ENCODE measurements at places on chromosomes 5 and 9.
A peak's percentile ranks its signal among the peaks of the same experiment; 100 is the strongest.

DNA sequence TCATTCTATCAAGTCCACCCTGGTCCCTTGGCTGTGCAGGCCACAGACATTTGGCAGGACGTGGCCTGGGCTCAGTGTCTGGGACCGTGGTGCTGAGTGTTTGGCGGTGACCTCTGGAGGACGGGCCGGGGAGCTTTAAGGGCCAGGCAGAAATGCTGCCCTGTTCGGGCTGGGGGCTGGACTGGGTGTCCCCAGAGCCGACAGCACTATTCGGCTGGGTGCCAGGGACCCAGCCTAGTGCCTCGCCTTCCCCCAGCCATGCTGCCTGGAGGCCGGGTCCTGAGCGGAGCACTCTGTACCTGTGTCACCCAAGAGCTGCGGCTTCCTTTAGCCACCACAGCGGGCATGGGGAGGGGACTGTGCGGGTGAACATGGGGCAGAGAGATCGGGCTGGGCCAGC lies 40.4 kb downstream of the COL5A1 start:
- peak overlapping the region; percentile 45 for H3K27ac ChIP-seq
- H3K4me1 ChIP-seq: peaks cover 23% of the 10 kb centered on the region
- no peak overlapping the region for H3K4me3 ChIP-seq
- DNase-seq: no peak
- H3K36me3 ChIP-seq: no peaks in the 10 kb centered on the region

DNA sequence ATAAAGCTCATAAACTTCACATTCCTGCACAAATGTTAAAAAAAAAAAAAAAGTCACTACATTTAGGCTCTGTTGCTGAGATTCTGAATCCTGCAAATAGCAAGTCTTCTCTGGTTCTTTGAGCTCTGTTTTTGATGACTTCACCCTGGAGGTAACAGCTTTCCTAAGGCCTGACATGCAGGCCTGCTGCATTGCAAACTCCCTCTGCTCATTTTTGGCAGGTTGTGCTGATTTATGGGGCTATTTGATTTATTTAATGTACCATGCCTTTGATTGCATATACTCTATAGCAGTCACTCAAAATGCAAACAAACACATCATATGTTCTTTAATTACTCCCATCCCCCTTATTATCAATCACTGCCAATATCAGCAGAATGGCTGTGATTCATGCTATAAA lies 416.1 kb upstream of the IZUMO3 start:
- DNase-seq: no peak
- no peaks in the 10 kb centered on the region for H3K36me3 ChIP-seq
- no peaks in the 10 kb centered on the region for H3K27me3 ChIP-seq
- H3K27ac ChIP-seq: no peak overlapping the region
- H3K4me1 ChIP-seq: no peaks in the 10 kb centered on the region

- H3K4me3 ChIP-seq: no peak overlapping the region
- H3K4me1 ChIP-seq: no peaks in the 10 kb centered on the region
- H3K27me3 ChIP-seq: no peaks in the 10 kb centered on the region
- DNase-seq: peak; percentile 12
Observed at GRCh38 chr5:124859027-124859426, 112.6 kb upstream of the ZNF608 start.

- no peak overlapping the region for H3K27ac ChIP-seq
- H3K36me3 ChIP-seq: no peaks in the 10 kb centered on the region
- DNase-seq: no peak
Observed at GRCh38 chr5:66710557-66711088, 114.4 kb downstream of the MAST4 start.

GRCh38 chr5:148623741-148624140 lies 30.6 kb downstream of the HTR4 start:
- no peaks in the 10 kb centered on the region for H3K27me3 ChIP-seq
- no peak overlapping the region for H3K4me3 ChIP-seq
- H3K27ac ChIP-seq: no peak overlapping the region
- H3K4me1 ChIP-seq: no peaks in the 10 kb centered on the region

DNA sequence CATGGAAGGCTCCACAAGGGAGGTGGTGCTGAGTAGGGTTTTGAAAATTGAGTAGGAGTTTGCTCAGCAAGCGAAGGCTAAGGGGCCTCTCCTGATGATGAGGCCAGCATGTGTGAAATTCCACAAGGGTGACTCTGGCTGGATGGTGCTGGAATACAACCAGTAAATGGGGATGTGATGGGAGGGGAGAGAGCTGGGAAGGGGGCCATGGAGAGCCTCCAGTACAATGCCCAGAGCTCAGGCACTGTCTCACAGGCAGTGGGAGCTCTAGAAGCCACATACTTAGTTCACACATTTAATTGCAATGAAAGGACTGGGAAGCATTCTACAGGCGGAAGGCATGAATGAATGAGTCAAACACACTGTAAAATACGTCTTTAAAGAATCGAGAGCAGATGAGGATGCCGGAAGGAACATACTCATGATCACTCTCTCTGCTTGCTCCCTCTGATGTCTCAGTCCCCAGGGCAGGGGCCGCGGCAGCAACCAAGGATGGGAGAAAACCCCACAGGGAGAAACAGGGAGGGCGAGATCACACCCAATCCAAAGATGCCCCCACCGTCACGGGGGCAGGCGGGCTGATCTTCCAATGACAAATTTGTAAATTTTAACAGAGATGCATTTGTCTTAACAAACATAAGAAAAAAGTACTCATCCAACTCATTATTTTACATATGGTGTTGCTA lies 261.0 kb downstream of the NSG2 start:
- H3K36me3 ChIP-seq: no peaks in the 10 kb centered on the region
- H3K27ac ChIP-seq: no peak overlapping the region
- H3K27me3 ChIP-seq: peaks cover 9% of the 10 kb centered on the region
- DNase-seq: no peak
- H3K4me1 ChIP-seq: no peaks in the 10 kb centered on the region

DNA sequence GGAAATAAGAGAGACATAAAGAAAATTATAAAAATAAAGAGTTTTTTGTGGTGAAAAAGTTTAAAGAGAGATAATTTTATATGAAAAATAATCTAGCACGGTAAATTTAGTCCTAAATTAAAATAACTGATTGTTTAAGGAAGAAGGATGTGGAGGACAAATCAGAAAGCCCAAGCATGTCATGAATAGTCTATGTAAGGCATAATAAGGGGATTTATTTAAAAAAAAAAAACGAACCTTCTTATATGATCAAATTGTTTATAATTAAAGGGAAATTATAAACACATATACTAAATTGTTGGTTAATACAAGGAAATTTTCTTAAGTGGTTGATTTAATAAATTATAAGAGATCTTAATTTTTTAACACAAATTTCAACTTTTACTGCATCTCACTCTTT lies 551.8 kb upstream of the TYRP1 start:
- H3K4me3 ChIP-seq: no peak overlapping the region
- no peak for DNase-seq
- no peaks in the 10 kb centered on the region for H3K4me1 ChIP-seq
- H3K36me3 ChIP-seq: no peaks in the 10 kb centered on the region
- H3K27me3 ChIP-seq: no peaks in the 10 kb centered on the region

DNA sequence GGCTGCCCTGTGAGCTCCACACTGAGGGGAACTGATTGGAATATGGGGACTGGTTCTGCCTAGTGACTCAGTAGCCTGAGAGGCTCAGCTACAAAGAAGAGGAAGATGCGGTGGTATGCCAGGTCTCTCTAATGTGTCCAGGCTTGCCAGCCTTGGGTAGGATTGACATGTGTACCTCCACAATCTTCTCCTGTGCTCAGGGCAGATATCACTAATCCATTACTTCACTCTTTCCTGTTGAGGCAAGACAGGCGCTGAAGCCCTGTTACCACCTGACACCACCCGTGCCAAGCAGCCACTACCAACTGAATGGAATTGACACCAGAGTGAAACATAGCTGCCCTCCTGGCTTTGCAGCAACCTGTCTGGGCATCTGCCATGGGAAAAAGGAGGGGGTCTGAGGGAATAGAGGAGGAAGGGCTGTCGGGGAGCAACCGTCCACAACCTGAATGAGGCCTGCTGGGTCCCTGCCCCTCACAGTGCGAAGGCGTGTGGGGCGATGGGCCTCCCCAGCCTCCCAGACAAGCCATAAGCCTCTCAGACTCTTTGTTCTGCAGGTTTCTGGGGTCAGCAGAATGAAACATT lies 114.7 kb upstream of the CXCL14 start:
- no peaks in the 10 kb centered on the region for H3K4me1 ChIP-seq
- H3K36me3 ChIP-seq: no peaks in the 10 kb centered on the region
- H3K27me3 ChIP-seq: no peaks in the 10 kb centered on the region
- no peak overlapping the region for H3K27ac ChIP-seq

- H3K27me3 ChIP-seq: no peaks in the 10 kb centered on the region
- no peaks in the 10 kb centered on the region for H3K4me1 ChIP-seq
- H3K36me3 ChIP-seq: no peaks in the 10 kb centered on the region
- no peak overlapping the region for H3K27ac ChIP-seq
Observed at GRCh38 chr9:5557606-5558587, 47.6 kb downstream of the PDCD1LG2 start.

DNA sequence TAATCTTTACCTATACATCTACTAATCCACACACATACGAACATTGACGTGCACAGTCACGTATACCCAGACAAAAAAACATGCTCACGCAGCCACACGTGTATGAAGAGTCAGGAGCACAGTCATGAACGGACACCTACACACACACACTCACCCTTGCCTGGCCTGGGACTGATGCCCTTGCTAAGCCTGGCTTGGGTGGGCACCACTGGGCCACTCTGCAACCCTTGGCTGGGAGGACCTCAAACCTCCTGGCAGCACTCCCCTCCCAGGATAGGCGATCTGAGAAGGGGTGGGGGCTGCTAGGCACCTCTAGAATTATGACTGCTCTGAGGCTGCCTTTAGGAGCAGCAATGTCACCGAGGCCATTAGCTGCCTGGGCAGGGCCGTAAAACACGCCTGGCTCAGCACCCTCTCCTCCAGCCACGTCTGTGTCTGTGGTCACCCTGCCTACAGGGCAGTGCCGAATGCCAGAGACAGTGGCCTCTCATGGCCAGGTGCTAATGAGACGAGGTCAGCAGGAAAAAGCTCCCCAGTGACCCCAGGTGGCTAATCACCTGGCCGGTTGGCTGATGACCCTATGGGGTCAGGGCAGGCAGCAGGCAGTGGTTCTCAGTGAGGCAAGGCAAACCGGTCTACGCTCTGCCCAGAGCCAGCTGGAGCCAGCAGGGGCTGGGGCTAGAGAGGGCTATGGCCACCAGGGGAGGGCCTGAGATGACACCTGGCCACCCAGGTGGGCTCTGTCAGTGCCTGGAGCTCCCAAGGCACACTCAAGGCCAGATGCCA lies 33.7 kb upstream of the MVB12B start:
- no peak overlapping the region for H3K4me3 ChIP-seq
- no peak for DNase-seq
- no peaks in the 10 kb centered on the region for H3K36me3 ChIP-seq
- peaks cover 12% of the 10 kb centered on the region for H3K27me3 ChIP-seq

DNA sequence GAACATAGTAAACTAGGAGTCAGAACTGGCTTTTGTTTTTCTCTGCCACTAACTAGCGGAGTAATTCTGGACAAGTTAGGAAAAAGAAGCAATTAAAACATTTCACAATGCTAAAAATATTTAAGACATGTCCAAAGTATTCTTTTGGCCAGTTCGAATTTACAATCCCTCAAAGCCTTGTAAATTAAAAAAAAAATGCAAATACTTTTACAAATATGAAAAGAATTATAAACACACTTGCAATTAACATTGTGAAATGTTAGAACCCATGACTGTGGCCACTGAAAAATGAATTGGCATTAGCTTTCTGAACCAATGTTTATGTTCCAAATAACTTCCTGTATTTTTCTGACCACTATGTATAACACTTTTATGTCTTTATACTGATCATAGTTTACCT lies 2.2 kb downstream of the RAD1 start:
- H3K27me3 ChIP-seq: no peaks in the 10 kb centered on the region
- H3K4me3 ChIP-seq: no peak overlapping the region
- no peak overlapping the region for H3K27ac ChIP-seq
- no peaks in the 10 kb centered on the region for H3K36me3 ChIP-seq
- DNase-seq: no peak

GRCh38 chr9:111965566-111966019 lies 69.0 kb downstream of the UGCG start:
- no peaks in the 10 kb centered on the region for H3K27me3 ChIP-seq
- peaks cover 4% of the 10 kb centered on the region for H3K4me1 ChIP-seq
- H3K36me3 ChIP-seq: no peaks in the 10 kb centered on the region
- H3K27ac ChIP-seq: peak overlapping the region; percentile 58
- H3K4me3 ChIP-seq: no peak overlapping the region
- no peak for DNase-seq

DNA sequence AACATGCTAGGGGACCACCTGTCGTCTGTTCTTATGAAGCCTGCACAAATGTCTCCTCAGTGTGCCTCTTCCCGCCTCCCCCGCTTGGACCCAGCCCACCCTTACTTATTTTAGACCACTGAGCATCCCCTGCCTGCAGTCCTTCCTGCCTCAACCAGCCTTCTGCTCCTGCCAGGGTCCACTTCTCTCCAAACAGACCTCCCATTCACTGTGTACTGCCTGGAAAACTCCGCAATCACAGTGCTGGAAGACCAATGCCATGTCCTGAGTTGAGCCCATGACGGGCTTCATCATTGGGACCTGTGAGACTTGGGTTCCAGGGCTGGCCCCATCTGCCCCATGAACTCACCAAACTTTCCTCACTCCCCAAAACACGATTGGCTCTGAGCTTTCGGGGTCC lies 309.4 kb downstream of the IRX1 start:
- no peaks in the 10 kb centered on the region for H3K36me3 ChIP-seq
- H3K4me1 ChIP-seq: no peaks in the 10 kb centered on the region
- H3K27me3 ChIP-seq: no peaks in the 10 kb centered on the region
- no peak for DNase-seq
- no peak overlapping the region for H3K4me3 ChIP-seq
- H3K27ac ChIP-seq: no peak overlapping the region
